RWPE2 (cell line): ENCODE measurements at places on chromosomes 3 and 15.

GRCh38 chr15:60673918-60674558 lies 195.1 kb upstream of the ICE2 start:
- no peaks in the 10 kb centered on the region for H3K27me3 ChIP-seq
- H3K4me3 ChIP-seq = no peak overlapping the region
- no peaks in the 10 kb centered on the region for H3K36me3 ChIP-seq
- no peak overlapping the region for H3K27ac ChIP-seq
- peak; percentile 81 for DNase-seq
- peaks cover 9% of the 10 kb centered on the region for H3K4me1 ChIP-seq

GRCh38 chr15:77732514-77733335 lies 100.0 kb upstream of the LINGO1 start:
- H3K4me1 ChIP-seq = no peaks in the 10 kb centered on the region
- peaks cover 5% of the 10 kb centered on the region for H3K27me3 ChIP-seq
- H3K4me3 ChIP-seq = no peak overlapping the region

DNA sequence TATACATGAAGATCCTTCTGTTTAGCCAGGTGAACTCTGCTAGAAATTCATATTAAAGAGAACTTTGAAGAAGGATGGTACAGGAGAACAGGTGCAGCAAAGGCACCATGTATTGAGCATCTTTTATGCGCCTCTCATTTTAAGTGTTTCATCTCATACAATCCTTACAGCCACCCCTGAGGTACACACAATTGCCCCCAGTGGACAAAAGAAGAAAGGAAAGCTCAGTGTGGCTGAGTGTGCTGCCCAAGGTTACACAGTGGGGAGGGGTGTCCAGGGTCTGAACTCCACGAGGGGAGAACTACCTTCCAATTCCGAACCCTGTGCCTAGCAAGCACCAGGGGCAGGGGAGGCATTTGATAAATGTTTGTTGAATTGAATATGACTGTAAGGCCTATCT lies 98.6 kb downstream of the MECOM start:
- H3K4me3 ChIP-seq = no peak overlapping the region
- no peak for DNase-seq
- H3K27me3 ChIP-seq = no peaks in the 10 kb centered on the region
- no peaks in the 10 kb centered on the region for H3K36me3 ChIP-seq

DNA sequence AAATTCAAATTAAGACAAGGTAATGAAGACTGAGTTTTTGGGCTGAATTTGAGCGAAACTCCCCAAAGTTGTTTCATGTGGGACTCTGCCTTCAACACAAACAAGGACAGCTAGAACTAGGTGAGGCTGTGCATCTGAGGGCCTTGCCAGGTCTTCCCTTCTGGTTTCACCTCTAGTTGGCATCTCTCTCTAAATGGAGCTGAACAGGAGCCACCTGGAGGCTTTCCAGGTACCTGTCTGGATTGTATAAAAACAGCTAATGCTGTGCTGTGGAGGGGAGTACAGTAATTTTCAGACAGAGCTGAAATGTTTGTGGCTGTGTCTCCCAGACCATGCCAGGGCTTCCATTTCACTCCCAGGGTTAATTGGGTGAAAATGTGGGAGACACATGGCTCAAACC lies 27.1 kb downstream of the TRIM71 start:
- H3K4me1 ChIP-seq = no peaks in the 10 kb centered on the region
- H3K4me3 ChIP-seq = no peak overlapping the region
- DNase-seq = no peak
- H3K36me3 ChIP-seq = no peaks in the 10 kb centered on the region

DNA sequence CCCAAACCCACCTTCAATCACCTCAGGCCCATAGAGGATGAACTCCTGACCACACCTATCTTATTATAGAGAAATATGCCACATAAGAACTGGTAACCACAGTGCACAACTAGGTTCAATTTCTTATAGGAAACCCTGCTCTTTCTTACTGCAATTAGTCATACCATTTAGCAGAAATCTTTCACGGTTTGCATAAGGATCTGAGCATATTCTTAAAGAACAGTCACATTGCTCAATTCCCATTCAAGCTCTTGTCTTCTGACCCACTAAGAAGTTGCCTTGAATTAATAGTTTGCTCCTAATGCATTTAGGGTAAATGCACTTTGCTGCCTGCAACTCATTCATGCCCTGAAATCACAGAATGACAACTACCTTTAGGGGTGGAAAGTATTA lies 9.2 kb downstream of the ERC2 start:
- H3K27me3 ChIP-seq = peaks cover 3% of the 10 kb centered on the region
- no peaks in the 10 kb centered on the region for H3K36me3 ChIP-seq
- no peak for DNase-seq
- no peaks in the 10 kb centered on the region for H3K4me1 ChIP-seq

GRCh38 chr3:69385123-69385722 lies 665 bp downstream of the FRMD4B start:
- no peak for DNase-seq
- H3K36me3 ChIP-seq = no peaks in the 10 kb centered on the region; the same call in 1 of the 2 replicates
- H3K27ac ChIP-seq = no peak overlapping the region
- peaks cover 15% of the 10 kb centered on the region for H3K4me1 ChIP-seq

DNA sequence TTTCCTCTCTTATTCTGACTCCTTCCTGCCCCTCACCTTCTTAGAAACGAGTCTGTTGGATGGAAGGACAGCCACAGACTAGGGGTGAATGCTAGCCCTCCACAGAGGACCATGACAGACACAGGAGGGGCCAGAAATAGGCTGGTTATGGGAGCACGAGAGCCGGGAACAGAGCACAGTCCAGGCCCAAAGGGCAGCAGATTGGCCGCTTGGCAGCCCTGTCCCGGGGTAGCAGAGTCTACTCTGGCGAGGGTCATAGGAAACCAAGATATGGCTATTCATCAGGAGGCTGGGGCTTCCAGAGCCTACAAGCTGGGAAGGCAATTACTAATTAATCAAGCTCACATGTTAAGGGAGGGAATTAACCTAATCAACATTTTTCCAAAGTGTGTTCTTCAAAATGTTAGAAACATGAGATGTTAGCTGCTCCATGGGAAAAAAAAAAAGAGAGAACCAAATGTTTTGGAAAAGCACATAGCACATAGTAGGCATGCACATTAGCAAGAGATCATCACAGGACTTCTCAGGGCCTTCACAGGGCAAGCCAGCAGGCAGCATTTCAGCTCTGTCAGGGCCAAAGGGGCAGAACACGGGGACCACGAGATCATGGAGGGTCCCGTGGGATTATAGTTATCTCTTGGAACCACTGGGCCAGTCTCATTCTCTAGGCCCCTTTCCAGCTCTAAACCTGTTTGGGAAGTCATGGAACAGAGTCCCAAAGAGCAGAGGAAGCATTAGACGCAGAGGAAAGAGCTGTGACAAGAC lies 13.3 kb downstream of the SEMA3G start:
- H3K36me3 ChIP-seq = no peaks in the 10 kb centered on the region
- no peak for DNase-seq
- no peaks in the 10 kb centered on the region for H3K27me3 ChIP-seq
- no peak overlapping the region for H3K27ac ChIP-seq
- no peaks in the 10 kb centered on the region for H3K4me1 ChIP-seq
- no peak overlapping the region for H3K4me3 ChIP-seq

- peaks cover 52% of the 10 kb centered on the region for H3K36me3 ChIP-seq
- H3K27me3 ChIP-seq = no peaks in the 10 kb centered on the region
- DNase-seq = no peak
- H3K4me1 ChIP-seq = no peaks in the 10 kb centered on the region
- no peak overlapping the region for H3K27ac ChIP-seq
Observed at GRCh38 chr15:63070681-63071129, 28.2 kb downstream of the TPM1 start.

DNA sequence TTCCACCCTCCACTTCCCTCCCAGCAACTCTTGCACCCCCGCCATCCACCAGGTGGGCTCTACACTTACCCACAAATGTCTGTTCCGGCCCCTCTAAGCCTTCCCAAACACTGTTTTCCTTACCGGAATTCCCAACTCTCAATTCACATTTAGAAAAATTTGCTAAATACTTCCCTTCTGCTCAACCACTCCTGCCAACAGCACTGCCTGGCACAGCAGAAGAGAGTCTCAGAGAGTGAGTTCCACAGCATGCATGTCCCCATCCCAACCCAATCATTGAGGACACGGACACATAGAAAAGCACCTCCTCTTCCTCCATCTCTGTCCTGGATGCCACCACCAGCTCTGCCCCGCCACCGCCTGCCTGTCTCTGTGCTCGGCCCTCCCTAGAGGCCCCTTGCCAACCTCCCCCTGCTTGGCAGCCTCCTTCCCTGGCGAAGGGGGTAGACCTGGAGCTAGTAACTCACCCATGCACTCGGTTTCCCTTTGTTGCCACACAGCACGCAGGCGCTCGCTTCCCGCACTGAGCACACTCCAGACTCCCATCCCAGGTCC lies 66.2 kb upstream of the SLC6A1 start:
- H3K4me3 ChIP-seq = no peak overlapping the region
- peaks cover 9% of the 10 kb centered on the region for H3K4me1 ChIP-seq
- DNase-seq = peak; percentile 30
- no peaks in the 10 kb centered on the region for H3K36me3 ChIP-seq
- H3K27ac ChIP-seq = no peak overlapping the region
- no peaks in the 10 kb centered on the region for H3K27me3 ChIP-seq

DNA sequence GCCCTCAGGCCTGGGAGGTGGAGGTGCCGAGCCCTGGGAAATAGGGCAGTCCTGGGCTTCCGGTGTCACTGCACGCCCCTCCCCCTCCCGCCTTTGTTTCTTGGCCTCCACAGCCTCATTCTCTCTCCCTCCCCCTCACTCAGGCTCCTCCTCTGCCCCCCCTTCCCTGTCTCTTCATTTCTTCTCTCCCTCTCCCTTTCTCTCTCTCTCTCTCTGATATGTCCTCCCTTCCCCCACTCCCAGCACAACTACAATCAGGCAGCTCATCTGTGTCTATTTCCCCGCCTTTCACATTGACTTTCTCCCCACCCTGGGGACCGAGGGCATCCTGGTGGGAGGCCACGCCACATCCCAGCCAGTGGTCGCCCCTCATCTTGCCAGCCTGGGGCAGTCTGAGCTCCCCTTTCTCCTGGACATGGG lies 40.2 kb downstream of the IDH2 start:
- H3K27ac ChIP-seq = peak overlapping the region; percentile 69
- no peak overlapping the region for H3K4me3 ChIP-seq
- H3K36me3 ChIP-seq = no peaks in the 10 kb centered on the region
- peaks cover 32% of the 10 kb centered on the region for H3K4me1 ChIP-seq
- DNase-seq = peak; percentile 92

GRCh38 chr3:113747283-113748046 lies 630 bp downstream of the ATP6V1A start:
- peaks cover 36% of the 10 kb centered on the region for H3K4me1 ChIP-seq
- peak overlapping the region; percentile 88 for H3K27ac ChIP-seq
- H3K4me3 ChIP-seq = peak overlapping the region; percentile 90
- no peaks in the 10 kb centered on the region for H3K27me3 ChIP-seq
- H3K36me3 ChIP-seq = peaks cover 13% of the 10 kb centered on the region; the same call in 1 of the 2 replicates
- no peak for DNase-seq

GRCh38 chr15:99430881-99431401 lies 134.8 kb upstream of the MEF2A start:
- H3K4me3 ChIP-seq = no peak overlapping the region
- DNase-seq = peak; percentile 53
- no peak overlapping the region for H3K27ac ChIP-seq
- H3K4me1 ChIP-seq = peaks cover 15% of the 10 kb centered on the region
